ENCODE measurements at places on chromosomes 5 and 9.

DNA sequence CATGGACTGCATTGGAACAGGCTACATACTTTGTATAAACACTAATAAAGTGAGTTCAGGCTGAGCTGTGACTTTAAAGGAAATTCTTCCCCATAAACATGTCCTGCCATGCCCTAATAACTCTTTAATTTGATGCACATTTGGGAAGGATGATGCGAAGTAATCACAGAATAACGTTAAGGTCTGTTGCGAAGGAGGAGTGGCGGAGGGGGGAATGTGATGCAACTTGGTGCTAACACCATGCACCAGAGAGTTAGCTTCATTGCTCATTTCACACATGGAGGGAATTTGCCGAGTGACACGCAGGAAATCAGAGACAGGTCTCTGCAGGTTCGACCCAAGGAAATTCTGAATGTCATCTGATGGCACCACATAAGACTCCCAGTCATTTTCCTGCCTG is 32.9 kb downstream of the SLIT3 start:
- no peak for DNase-seq

- no peak for DNase-seq
Measured at GRCh38 chr9:7996558-7996957, 197.0 kb upstream of the DMAC1 start.

DNA sequence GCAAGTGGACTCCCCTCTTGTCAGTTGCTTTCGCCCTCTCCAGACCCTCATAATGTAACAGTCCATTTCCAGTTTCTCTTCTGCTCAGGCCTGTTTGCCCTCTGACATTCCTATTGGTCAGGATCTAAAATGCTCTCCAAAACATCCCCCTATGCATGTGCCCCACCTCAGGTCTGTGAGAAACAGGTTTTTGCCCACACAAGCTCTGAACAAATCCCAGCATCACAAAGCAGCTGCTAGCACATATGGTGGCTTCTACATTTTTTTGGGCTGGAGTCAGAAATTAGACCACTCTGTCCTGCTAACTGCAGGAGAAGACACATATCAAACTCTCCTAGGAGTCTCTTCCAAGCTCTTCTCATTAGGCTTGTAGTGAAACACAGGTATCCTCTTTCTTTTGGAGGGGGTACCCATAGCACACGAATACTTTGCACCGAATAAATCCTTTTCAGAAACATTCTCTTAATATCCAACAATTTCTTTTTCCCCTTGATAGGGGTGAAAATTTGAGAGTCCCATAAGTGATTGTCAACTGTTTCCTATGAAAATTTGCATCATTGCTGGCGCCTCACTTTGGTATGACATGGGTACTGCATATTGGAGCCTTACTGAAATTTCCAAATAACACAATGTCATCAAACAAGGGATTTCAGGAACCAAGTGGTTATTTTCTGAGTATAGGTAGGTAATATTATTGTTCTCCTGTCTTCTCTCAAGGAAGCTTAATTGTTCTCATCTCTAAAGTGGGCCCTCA is 19.3 kb upstream of the HSPA9 start:
- DNase-seq: no peak

DNA sequence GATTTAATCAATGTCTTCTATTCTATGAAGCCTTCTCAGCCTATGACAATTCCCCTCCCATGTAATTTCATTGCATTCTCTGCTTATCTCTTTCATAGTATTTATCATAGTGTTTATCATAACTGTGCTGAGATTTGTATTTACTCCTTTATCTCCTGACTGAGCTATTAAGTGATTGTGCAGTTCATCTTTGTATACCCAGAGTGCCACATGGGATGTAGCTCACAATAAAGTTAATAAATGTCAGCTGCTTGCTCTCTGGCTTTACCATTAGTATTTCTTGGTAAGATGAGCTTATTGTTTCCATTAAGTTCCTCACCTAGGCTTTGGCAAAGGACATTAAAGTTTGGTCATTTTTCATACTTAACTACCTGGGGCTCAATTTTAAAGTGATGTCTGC is 275.1 kb upstream of the MPDZ start:
- DNase-seq: no peak

DNA sequence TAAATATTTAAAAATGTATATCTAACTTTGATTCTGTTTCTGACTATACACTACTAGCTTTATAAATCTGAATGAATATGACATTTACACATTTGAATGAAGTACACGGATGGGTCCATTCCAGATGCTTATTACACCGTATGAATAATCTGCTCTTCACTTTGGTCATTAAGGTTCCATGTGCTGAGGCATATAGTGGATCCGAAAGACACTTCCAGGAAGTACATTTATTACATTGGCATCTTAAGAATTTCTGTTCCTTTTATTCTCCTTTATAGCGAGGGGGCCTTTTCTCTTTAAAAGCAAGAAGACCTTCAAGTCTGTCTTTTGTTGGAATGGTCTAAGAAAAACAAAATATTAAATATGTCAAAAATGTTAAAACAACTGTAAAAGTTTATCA is 147.6 kb downstream of the AUH start:
- DNase-seq: no peak

DNA sequence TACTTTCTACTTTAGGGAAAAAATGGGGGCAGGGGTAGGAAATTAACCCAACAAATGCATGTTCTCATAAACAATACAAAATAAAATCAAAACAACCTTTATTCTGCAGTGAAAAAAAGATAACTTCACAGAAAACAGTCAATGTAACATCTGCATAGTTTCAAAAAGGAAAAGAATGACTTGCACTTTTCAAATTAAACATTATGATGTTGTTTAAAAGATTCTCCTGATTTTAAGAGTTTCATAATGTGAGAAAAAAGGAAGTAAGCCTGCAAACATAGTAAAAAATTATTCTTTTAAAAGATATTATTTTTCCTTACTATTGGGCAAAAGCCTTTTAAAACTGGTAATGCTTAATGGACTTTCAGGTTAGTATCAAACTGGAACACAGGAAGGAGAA is 7.6 kb downstream of the C9orf72 start:
- DNase-seq: no peak

DNA sequence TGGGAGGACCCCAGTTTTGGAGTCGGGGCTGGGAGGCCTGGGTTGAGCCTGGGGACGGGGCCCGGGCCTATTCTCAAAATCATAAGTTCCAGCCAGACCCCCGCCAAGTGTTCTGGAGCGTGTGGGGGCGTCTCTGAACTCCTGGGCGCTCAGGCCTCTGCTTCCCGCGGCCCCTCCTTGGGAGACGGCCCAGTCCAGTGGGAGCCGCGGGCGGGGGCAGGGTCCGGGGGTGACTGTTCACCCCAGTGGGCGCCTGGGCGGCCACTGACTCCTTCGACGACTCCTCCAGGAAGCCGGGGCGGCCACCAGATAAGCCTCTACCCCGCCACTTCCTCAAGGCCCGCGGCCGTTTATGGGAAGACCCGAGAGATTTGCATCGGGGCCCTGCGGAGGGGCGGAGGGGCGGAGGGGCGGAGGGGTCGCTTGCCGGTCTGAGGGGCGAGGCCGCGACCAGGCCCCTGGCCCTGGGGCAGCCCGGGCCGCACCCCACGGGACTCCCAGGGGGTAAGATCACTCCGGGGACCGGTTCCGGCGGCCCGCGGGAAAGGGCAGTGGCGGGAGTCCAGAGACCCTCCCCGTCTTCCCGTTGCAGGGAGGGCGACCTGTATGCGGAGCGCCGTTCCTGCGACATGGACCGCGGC is 655 bp downstream of the TOR4A start:
- DNase-seq: no peak

DNA sequence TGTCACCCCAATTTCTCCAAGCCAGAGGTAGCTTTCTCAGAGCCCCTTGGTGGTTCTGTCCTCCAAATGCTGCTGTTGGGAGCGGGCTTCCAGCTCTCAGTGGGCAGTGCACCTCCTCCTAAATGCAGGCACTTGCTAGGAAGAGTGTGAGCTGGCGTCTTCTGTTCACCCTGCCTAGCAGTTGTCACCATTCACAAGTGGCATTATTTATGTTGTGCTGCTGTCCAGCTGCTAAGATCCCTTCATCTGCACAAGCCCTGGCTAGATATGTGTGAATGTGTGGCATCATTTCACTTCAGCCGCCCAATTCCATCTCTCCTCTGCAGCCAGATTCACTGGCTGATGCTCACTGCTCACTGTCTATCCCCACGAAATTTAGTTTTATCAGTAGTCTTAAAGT is 43.7 kb downstream of the SLC36A1 start:
- no peak for DNase-seq

DNA sequence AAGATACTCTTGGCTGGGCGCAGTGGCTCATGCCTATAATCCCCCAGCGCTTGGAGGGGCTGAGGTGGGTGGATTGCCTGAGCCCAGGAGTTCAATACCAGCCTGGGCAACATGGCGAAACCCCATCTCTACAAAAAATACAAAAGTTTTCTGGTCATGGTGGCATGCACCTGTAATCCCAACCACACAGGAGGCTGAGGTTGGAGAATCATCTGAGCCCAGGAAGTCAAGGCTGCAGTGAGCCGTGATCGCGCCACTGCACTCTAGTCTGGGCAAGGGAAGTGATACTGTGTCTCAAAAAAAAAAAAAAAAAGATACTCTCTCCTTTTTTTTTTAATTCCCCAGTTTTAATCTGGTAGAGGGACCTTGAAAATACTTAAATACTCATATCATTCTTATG is 15.0 kb downstream of the ANKRD33B start:
- DNase-seq: no peak

DNA sequence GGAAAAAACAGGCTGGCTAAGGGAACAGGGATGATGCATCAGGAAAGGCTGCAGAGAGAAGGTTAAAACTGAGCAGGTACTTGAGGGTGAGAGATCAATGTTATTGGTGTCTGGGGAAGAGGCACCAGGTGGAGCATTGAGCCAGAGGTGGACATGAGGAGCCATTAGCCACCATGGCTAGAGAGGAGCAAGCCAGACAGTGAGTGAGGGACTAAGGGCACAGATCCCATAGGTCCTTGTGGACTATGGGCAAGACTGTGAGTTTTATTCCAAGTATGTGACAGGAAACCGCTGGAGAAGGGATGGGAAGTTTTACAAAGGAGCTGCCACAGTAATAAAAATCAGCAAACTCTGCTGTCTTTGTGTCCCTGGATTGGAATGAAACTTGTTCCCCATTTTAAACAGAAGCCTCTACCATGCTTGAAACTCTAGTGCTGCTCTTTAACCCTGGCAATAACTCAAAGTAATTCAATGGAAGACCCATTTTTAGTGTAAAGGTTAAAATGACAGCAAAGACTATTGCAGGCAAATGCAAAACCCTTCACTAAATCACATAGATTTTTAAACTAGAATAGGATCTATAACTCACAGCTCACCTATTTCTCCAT is 349.8 kb downstream of the ENC1 start:
- no peak for DNase-seq

DNA sequence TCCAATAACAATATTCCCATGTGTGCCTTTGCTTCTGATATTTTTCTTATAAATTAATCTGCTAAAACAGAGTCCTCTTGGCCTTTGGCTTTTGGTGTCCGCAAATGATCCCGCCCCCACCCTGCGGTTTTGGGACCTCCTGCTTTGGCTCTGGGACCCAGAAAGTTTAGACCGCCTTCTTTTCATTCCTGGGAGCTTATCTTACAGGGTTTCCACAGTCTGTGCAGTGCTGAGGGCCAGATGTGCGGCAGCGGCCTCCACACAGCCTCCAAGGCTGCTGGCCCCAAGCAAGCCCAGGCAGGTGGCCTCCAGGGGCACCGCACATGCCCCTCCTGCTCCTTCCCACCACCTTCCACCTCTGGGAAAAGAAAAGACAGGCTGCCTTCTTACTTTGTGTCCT is 191.5 kb downstream of the ERCC6L2 start:
- no peak for DNase-seq

GRCh38 chr9:116572095-116572748 is 114.9 kb upstream of the TRIM32 start:
- DNase-seq: no peak

DNA sequence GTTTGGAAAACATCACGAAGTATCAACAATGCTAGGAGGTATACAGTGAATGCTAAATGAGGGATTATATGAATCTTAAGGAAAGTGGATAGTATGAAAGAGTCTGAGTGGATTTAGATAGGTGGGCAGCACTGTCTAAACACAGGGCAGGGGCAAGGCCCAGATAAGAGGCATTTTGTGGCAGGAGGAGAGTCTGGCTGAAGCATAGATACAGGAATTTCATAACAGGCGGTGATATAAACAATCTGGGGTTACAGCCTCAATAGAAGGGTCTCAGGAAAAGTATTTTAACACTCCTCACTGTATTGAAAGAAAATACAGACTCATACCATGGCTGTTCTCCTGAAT is 96.9 kb downstream of the PLPP1 start:
- DNase-seq: no peak

GRCh38 chr5:173709145-173709544 is 92.7 kb upstream of the BOD1 start:
- no peak for DNase-seq

GRCh38 chr5:176784218-176785165 is 25.9 kb upstream of the UNC5A start:
- no peak for DNase-seq

- no peak for DNase-seq
Measured at GRCh38 chr9:35324966-35325365, 163.2 kb downstream of the UNC13B start.

DNA sequence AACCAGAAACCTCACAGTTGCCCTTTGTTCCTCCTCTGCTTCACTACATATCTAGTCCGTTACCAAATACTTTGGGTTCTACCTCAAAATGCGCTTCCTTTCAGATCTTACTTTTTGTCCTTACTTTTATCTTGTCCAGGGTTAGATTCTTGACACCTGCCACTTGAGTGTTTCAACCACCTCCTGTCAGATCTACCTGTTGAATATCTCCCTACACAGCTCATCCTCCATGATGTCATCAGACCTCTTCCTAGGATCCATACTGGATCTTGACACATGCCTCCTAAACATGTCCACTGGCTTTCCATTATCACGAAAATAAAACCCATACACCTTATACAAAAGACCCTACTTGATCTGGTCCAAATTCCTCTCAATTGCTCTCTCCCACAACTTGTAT is 125.2 kb upstream of the SLC24A2 start:
- no peak for DNase-seq

- no peak for DNase-seq
Measured at GRCh38 chr9:123350590-123351310, 5.2 kb upstream of the CRB2 start.

DNA sequence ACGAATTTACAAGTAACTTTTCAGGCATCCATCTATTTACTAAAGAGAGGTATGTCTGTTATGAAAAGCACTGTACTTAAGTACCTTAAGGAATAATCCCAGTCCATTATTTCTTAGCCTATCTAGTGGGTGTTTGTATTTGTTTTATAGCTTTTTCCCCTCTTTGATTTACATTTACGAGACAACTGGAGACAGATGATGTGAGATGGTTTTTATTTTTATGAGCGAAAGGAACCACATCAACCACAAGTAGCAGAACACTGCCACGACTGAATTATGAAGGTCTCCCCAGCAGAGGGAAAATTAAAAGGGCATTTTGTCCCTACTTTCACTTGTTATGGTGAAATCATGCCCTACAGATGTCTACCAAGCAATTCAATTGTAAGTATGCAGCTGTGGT is 357.8 kb downstream of the NFIB start:
- no peak for DNase-seq

GRCh38 chr5:165616490-165617405 is 2111.3 kb downstream of the MAT2B start:
- no peak for DNase-seq
